NCI-H1436 (cell line): ENCODE measurements at places on chromosomes 7 and 10.
A peak's percentile ranks its signal among the peaks of the same experiment; 100 is the strongest.

DNA sequence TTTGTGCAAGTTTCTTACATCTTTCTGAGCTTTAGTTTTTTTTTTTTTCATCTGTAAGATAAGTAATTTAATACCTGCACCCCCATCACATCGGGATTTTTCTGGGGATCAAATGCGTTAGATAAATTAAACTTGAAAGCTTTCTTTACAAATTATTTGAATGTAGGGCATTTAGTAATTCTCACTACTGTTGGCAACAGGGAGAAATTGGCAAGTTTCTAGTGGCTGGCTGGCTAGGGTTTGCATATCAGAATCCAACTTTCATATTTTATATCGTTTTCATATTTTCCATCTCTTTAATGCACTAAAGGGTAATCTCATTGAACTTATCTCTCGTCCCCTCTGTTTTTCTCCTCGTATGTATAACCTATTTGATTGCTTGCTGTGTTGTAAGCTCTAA, 412.9 kb downstream of the GALNT17 start:
- DNase-seq = no peak

DNA sequence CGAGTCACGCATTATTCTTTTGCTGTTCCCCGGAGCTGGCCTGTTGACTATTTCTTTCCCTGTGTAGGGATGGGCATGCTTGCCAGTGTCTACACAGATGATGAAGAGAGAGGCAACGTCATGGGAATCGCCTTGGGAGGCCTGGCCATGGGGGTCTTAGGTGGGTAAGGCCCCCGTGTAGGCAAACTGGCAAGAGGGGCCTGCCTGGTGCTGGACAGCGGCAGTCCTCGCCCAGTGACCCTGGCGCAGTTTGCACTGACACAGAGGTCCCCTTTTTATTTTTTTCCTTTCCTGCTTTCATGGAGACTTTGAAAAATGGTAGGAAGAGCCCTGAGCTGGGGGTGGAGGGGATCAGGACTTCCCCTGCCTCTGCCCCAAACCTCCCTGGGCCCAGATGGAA, 13.4 kb downstream of the SLC18A2 start:
- no peak for DNase-seq

DNA sequence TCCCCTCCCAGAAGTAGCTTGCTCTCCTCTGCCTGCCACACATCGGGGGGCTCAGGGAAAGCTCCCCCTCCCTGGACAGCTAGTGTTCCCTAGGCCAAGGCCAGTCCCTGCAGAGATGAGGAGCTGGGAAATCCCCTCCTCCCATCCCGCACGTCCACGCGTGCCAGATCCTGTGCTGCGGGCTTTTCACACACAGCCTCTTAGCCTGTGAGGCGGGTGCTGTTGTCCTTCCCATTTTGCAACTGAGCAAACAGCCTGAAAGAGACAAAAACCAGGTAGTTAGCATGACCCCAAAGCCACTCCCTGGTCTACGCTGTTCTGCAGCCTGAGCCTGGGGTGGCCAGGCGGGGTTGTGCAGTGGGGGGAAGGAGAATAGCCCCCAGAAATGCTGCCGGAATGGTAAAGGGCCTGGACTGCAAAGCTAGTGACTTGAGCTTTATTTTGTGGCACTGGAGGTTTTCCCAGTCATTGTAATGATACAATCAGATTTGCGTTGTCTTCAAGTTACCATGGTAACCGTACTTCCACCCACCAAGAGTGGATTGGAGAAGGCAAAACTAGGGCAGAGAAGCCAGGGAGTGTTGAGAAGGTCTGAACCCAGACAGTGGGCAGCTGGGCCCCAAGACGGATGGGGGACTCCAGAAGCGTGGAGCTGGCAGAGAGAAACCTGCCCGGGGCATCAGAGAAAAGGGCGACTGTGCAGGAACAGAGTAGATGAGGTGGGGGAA, 98.6 kb upstream of the KCTD7 start:
- DNase-seq = no peak

GRCh38 chr10:71209731-71210541, 2.4 kb upstream of the UNC5B start:
- no peak for DNase-seq

DNA sequence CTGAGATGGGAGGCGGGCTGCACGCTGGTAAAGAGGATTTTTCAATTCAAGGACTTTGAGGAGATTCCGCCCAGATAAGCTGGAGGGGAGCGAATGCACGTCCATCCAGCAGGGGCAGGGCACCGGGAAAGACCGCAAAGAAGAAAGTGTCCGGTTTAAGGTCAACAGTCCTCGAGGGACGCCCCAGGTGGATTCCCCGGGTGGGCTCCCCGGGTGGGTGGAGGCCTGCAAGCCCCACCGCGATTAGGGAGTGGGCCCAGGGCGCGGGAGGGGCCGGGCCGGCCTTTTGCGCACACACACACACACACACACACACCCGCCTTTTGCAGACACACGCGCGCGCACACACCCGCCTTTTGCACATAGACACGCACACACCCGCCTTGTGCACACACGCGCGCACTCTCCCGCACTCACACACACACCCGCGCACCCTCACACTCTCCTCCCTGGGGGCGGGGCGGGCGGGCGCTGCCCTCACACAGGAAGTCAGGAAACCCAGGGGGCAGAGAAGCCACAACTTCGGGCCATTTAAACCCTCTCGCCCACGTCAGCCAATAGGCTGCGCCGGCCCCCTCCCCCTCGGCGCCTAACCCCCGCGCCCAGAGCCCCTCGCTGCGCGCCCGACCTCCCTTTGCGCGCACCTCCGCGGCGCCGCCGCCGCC, 615 bp downstream of the ARHGAP12 start:
- DNase-seq = peak; percentile 37

DNA sequence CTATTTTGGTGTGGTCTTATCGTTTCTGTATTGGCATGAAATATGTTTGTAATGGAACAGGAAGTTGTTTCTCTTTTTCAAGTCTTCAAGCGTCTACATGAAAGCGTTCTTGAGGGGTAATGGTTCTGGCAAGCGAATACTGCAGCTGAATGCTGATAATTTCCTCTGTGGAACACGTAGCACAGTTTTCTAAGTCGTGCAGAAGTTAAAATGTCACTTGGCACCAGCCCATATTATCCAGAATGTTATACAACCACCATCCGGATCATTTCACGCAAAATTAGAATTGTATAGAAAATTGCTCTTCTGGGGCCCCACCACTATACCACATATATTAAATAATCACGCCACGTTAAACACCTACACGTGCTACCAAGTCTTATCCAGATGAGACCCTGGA, 354.3 kb downstream of the CALN1 start:
- no peak for DNase-seq

DNA sequence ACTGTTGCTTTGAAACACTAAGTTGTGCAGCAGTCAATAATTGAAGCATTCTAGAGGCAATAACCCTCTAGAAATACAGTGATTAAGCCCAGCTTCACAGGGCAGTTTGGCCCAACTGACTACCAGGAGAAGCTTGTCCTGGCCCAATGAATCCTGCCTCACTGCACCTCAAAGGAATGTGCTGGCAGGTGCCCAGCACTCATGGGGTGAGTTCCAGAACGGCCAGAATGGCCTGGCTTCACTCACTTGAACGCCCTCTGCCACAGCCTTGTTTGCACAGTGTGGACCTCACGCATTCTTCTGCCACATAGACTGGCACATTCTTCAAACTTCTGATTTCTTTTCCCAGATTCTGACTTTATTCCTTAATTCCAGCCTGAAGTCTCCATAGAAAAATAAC, 6.6 kb upstream of the ITIH2 start:
- no peak for DNase-seq

GRCh38 chr10:95693071-95693667, 558 bp downstream of the TCTN3 start:
- DNase-seq = no peak

DNA sequence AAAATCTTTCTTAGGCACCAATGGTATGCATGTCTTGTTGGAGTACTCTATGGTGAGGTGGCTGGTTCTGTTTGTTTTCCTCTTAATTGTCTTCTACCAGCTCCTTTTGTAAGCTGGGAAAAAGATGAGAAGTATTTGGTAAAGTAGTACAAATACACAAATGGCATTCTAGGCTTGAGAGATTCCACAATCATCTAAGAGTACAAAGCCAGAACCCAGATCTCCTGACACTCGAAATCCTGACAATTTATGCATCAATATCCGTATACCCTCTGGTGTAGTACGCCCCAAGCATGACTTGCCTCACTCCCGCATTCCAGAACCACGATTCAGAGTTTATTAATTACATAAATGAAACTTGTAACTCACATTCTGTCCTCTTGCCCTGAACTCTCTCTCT, 43.5 kb downstream of the CDCA7L start:
- DNase-seq = no peak

- no peak for DNase-seq
Measured at GRCh38 chr10:28798964-28799363, 121.6 kb downstream of the BAMBI start.

- no peak for DNase-seq
Measured at GRCh38 chr7:32034052-32034451, 36.2 kb downstream of the PDE1C start.

DNA sequence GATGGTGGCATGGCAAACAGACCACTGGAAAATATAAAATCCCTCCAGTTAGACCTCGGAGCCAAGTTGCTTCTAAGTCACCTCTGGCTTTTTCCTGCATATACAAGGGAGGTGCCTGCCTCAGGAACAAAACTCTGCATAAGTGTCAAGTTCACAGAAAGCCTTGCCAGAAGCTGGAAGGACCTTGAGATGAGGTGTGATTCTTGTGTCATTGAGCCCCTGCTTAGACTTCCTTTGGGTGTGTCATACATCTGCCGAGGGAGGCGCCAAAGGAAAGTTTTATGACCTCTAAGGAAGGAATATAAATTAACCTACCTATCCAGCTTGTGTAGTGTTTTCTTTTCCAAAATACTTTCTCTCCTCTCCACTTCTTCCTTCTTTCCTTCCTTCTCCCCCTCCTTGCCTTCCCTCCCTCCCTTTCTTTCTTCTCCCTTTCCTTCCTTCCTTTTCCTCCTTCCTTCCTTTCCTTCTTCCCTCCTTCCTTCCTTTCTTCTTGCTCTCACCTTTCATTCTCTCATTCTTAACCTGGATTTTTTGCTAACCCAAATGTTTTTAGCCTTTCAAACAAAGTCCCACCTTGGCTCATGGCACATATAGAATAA, 75.2 kb downstream of the TRIL start:
- no peak for DNase-seq

DNA sequence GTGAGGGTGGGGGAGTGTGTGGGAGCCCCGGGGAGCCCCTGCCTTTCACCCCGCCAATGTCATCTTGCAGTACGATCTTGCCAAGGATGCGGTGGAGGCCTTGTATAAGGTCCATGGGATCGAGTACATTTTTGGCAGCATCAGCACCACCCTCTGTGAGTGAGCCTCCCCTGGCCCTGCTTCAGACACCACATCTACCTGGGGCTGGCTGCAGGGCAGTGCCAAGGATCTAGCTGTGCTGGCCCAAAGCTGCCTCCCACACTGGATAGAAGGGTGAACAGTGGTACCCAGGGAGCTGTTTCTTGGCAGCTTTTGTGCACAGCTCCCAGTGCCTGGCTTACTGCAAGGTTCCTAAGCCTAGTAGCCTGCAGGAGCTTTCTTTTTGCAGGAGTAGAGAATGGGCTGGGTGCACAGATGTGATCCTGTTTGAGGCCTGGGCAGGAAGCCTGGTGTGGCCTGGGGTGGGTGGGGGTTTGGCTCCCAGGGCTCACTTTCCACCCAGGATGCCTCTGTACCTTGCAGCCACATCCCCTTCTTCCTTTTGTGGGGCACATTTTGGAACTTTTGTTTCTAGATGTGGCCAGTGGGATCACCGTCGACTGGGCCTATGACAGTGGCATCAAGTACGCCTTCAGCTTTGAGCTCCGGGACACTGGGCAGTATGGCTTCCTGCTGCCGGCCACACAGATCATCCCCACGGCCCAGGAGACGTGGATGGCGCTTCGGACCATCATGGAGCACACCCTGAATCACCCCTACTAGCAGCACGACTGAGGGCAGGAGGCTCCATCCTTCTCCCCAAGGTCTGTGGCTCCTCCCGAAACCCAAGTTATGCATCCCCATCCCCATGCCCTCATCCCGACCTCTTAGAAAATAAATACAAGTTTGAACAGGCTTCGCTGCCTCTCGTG, 12.2 kb upstream of the CPA1 start:
- no peak for DNase-seq

DNA sequence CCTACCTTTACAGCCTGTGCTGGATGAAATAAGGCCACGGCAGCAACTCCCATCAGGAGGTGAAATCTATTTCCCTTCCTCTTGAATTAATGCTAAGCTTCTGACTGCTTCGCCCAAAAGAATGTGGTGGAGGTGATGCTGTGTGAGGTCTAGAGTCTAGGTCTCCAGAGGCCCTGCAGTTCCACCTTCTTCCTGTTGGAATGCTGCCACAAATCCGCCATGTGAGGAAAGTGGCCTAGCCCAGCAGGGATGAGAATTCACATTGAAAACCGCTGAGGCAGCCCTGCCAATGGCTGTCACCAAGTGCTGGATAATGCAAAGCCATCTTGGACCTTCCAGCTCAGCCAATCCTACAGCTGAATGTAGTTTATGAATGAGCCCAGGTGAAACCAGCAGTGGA, 28.0 kb downstream of the RHOBTB1 start:
- no peak for DNase-seq

DNA sequence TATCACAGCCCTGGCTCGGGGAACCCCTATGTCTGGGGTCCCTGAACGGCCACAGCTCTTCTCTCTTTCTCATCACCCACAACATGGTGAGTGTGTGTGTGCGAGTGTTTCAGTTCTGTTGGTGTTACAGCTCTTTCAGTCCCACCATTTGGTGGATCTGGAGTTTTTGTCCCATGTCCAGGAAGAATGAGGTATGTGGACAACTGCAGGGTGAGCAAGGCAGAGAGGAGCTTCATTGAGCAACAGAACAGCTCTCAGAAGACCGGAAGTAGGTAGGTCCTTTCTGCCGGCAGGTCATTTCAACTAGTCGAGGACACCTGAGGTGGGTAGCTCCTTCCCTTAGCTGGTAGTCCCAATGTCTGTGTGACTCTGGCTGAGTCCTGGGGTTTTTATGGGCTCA, 9.5 kb downstream of the PAX4 start:
- no peak for DNase-seq

GRCh38 chr10:89700923-89701241, 508 bp upstream of the KIF20B start:
- DNase-seq = no peak

DNA sequence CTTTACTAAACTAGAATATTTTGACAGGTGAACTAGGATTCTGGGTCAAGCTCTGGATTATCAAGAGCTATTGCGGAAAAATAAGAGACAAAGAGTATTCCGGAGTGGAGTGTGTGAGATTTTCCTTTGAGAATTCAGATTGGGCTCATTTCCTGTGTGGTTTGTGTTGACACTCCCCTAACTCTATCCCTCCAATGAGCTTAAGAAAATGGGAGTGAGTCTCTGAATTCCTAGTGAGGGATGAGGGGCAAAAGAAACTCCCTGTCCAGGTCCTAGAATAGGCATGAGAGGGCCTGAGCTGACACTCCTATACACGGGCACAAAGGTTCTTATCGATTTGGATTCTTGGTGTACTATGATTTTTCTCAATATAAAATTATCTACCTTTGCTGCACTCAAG, 10.2 kb downstream of the KLF14 start:
- no peak for DNase-seq
